GM20000 (cell line): ENCODE measurements at places on chromosomes 1 and 21.

GRCh38 chr1:24323281-24323680 lies 4.1 kb downstream of the GRHL3 start:
- no peak for DNase-seq

DNA sequence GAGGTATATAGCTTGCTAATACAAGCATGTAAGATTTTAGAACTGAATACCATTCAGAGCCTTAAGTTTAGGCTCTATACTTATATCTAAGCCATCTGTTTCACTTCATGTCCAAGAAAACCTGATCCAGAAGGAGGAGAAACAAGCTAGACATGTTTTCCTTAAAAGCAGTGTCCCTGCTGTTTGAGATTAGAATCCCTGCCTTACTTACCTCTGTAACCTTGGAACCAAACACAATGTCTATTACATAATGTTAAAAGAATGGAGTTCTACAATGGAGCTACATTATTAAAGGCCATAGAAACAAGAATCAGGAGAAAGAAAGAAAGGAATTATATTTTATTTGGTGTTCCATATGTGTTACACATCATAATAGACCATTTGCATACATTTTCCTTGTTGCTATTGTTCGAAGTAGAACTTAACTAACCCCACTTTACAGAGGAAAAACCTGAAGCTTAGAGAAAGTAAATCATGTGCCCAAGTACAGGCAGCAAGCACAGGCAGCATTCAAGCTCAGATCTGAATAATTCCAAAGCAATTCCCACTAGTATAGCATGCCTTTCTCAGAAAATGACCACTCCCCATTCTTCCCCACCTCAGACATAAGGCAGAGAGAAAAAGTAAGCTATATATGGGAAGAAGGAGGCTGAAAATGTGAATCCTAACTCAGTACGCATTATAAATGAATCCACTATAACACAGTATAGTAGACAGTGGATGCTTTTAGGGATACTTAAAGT lies 380.1 kb upstream of the SPAG17 start:
- DNase-seq = no peak

GRCh38 chr1:43814401-43814800 lies 107.1 kb downstream of the ST3GAL3 start:
- DNase-seq = no peak

DNA sequence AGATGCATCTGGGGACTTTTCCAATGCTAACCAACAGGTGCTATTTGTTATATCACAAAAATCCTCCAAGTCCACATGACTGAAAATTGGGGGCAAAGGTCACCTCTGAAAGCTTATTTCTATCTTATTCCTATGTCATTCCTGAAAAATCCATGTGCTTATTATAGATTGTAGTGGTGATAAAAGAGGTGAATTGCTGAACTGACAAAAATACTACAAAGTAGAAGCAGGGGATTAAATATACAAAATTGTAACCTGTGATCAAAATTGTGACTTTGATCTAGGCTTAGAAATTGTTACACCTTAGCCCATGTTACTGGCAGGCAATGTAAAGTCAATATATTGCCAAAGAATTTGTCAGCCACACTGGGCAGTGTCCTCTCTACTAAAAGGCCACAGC lies 62.3 kb downstream of the IER5 start:
- no peak for DNase-seq

DNA sequence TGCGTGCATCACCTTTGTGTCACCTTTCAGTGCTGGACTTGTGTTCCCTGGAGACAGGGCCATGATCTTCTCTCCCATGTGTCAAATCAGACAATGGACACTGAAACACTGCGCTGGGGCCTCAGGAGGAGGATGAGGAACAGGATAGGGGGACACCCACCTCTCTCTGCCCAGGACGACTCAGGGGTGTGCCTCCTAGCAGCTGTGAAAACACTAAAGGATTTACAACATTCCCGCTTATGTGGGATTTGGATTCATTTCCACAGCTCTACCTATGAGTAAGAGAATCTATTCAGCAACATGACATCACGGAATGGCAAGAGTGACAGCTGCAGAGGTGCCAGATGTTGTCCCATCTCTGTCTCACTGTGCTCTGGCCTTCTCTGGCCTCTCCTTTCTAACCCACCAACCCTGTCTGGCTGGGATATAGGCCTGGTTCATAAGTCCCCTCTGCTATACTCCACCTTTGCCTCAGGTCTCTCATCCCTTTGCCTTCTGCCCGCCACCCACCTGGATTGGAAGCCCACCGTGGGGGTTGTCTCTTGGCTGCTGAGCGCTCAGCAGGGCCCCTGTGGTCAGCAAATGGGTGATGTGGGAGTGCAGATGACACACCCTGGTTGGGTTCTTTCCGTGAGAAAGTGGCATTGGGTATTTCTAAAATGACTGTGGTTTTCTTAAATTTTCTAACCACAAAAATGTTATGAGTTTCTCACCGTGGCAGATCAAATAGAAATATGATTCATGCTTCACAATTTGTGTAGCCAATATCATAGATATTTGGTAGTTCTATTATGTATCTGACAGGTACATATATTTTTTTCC lies 47.1 kb upstream of the TLR5 start:
- DNase-seq = peak; percentile 35

GRCh38 chr1:31788825-31789256 lies 24.7 kb upstream of the ADGRB2 start:
- peak; percentile 54 for DNase-seq

GRCh38 chr1:94560333-94560732 lies 18.8 kb upstream of the F3 start:
- DNase-seq = no peak

- DNase-seq = no peak
Measured at GRCh38 chr1:116310180-116310579, 62.9 kb upstream of the ATP1A1 start.

DNA sequence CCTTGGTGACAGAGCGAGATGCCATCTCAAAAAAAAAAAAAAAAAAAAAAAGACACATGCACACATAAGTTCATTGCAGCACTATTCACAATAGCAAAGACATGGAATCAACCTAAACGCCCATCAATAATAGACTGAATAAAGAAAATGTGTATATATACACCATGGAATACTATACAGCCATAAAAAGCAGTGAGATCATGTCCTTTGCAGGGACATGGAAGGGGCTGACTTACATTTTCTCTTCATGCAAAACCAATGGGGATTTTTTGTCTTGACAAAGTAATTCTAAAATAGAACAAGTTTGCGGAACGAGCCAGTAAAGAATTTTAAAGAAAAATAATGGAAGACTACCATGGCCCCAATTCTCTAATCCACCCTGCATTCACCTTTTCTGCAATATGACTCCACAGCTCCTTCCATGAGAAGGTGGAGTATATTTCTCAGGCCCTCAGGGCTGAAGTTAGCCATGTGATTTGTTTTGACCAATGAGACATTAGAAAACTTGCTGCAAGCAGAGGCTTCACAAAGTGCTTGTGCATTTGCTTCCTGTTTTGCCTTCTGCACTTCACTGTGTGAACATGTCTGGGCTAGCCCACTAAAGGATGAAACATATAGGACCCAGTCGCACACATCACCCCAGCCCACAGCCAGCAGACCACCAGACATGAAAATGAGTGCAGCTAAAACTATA lies 78.8 kb upstream of the NR5A2 start:
- DNase-seq = no peak

DNA sequence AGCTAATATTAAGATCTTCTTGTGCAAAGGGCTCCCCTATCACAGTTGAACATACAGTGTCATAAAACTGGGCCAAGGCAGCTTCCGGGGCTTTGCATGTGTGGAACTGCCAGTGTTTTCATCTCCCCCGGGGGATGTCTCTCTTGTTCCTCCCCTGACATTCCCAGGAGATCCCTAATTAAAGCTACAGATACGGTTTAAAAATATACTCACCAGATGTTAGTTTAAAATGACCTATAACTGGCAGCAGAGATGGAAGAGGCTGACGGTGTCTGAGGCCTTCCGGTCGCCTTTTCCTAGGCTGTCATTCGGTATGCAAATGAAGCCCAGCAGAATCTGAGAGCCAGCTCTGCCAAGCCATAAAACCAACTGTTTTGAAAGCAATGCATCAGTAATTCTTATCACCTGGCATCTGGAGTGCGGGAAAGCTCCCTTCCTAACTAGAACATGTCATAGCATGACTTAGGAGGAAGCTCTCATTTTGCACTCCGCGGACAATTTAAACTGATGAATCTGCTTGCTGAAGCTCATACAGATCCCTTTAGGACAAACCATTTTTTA lies 436.5 kb upstream of the VAMP3 start:
- DNase-seq = no peak

GRCh38 chr1:201375169-201375568 lies 2.3 kb downstream of the TNNT2 start:
- no peak for DNase-seq

DNA sequence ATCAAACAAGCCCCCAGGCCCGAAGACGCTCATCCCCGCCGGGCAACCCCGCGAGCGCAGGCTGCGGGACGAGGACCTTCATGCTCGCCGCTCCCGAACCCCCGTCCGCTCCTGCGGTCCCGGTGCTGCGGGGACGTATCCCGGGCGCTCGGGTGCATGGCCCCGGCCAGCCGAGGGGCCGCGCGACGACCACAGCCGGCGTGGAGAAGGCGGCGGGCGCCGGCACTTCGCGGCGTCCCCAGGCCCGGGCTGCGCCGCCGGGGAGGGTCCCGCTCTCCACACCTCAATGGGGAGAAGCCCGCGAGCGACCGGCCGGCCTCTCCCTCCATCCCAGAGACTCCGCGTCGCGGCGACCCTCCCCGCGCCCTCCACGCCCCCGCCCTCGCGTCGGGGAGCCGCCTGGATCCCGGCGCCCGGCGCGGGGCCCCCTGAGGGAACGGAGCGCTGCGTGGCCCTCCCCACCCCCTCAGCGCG lies 401 bp downstream of the ERRFI1 start:
- DNase-seq = no peak

DNA sequence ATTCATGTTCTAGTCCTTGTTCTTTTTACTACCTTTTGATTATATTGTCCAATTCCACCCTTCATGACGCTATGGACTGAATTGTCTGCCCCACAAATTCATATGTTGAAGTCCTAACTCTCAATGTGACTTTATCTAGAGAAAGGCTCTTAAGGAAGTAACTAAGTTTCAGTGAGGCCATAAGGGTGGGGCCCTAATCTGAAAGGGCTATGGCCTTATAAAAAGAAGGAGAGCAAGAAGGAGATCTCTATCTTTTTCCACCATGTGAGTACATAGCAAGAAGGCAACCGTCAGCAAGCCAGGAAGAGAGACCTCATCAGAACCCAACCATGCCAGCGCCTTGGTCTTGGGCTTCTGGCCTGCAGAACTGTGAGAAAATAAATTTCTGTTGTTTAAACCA lies 95.9 kb downstream of the HIVEP3 start:
- no peak for DNase-seq

DNA sequence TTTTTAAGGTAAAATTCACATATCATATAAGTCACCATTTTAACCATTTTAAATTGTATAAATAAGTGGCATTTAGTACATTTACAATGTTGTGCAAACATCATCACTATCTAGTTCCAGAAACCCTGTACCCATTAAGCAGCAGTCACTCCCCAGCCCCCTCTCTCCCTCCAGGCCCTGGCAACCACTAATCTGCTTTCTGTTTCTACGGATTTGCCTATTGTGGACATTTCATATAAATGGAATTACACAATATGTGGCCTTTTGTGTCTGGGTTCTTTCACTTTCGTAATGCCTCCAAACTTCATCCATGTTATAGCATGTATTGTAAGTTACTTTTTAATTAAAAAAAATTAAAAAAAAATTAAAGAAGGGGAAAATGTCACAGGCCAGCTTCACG lies 58.0 kb upstream of the RAB3GAP2 start:
- no peak for DNase-seq

DNA sequence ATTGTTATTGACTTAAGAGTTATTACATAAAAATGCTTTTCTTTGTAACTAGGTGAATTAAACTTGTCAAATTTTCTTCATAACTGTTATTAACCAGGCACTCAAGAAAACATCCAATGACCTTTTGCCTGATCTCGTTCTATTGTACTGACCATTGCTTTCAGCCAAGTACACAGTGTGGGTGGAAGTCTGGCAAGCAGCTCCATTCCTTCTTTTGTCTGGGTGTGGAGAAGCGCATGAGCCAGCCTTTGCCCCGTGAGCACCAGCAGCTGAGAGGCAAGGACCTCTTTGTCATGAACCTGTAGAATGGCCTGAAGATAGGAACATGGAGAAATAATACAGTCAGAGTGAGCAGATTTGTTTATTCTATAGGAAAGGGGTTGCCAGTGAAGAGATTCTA lies 57.5 kb downstream of the IARS2 start:
- DNase-seq = no peak

DNA sequence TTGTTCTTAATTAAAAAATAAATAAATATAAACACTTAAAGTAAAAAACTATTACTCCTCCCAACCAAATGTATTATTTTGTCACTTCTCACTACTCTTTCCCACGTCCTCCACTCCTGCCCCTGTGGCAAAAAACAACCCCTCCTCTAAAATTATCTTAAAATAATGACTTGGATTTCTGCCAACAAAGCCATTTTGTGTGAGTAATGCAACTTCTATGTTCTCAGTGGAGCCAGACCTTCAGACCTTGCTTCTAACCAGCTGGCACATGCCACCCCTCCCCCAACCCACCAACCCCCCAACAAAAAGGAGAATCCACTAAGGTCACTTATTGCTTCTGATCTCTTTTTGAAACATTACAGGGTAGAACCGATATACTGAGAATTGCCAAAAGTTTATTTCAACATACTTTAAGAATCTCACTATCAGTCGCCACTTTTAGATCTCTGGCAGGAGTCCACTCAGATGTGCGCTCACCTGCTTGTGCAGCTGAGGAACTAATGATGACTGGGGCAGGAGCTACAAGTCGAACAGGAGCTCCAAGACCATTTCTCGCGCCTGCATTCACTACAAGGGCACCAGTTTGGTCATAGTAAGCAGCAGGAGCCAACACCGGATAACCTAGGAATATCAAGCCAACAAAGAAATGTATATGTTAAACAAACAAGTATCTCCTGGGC lies 58.3 kb upstream of the SDC3 start:
- no peak for DNase-seq

DNA sequence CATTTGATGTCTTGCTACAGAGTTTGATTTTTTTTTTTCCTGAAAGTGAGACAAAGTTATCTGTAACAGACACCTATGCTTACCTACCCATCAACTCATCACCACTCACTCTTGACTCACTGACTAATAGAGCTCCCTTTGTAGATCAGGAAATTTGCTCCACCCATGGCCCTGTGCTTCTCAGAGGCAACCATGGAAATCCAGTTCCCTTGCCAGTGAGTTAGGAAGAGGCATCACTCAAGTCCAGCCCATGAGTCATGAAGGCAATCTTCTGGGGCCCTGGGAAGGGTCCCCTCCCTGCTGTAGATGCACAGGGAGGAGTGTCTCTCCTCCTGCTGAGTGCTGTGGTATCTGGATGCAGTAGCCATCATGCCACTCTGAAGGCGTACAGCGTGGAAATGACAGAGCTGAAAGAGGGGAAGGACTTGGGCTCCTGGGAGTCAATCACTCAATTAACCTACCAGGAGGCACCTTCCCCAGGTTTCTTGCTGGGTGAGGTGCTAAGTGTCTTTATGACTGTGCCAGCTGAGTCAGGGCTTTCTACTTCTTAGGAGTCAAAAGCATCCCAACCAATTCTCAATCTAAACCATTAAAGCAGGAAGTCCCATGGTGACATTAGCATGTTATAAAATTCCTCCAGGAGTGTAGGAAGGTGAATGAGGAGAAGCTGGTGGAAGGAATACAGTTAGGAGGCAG lies 56.1 kb downstream of the DNTTIP2 start:
- no peak for DNase-seq
